ENCODE measurements at places on chromosomes 11 and 22.

DNA sequence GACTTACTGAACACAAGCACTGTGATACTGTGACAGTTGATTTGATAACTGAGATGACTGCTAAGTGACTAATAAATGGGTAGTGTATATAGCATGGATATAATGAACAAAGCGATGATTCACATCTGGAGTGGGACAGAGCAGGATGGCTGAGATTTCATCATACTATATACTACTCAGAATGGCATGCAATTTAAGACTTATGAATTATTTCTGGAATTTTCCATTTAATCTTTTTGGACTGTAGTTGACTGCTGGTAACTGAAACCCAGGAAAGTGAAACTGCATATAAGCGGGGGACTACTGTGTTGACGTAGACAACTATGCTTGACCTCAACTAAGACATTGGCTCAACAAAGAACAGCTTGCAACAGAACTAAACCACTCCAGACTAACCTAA is 20.0 kb upstream of the NUCB2 start:
- no peak for ATAC-seq

DNA sequence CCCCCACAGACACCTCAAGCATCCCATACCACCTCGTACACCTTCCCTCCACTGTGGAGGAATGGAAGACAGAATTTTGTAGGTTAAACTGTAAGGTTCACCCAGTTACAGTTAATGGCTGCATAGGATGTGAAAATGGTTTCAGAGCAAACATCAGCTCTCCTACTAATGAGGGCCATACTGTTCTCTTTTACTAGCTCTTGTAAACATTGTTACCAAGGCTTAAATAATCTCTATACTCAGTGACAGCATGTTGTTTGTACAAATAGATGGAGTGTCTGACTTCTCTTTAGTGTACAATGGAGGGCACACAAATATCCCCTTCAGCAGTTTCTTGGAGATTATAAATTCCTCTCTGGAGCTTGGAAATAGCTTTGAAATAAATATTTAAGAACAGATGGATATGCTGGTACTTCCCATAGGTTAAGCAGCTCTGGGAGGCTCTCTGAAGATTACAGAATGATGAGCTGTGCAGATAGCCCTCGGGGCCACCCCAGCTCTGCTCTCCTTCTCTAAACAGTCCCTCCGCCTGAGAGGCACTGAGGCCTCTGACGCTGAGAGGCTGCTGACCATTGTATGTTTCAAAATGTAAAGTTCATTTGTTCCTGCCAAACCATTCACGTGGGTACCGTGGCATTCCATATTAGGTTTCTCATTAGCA is 25.7 kb downstream of the TTC12 start:
- ATAC-seq, result no peak

GRCh38 chr11:10646005-10646404 is 47.5 kb downstream of the IRAG1 start:
- no peak for ATAC-seq

DNA sequence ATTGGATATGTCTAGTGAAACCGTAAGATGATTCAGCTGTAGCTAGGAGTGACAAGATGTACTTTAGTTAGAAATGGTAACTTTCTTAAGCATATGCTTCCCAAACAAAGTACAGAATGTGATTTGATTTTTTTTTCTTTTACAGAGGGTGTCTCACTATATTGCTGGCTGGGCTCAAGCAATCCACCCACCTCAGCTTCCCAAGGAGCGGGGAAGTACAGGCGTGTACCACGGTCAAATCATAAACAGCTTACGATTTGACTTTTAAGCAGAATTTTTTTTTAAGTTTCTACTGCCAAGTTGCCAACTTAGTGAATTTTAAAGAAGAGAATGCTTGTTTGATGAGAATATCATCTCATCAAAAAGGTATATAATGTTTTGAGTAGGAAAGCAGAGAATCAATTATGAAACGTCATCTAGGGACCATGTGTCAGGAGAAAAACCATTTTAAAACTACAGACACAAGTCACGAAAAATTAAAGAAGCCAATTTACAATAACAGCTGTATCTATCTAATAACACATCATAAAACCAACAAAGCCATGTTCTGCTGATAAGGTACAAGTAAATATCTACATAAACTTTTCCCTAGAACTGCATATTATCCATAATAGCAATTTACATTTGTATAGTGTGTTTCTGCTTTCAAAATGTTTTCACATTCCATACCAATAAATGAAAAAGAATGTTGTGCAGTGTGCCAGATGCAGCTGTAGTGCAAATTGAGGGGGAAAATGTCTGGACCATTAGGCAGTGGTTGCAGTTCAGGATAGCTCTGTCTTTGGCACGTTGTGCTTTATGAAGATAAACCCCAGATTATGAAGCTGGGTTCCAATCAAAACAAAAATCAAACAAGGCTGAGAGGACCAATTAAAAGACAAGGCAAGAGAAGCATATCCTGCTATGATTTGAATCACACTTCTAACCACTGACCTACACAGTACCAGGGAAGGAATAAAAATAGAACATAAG is 33.7 kb upstream of the USP47 start:
- no peak for ATAC-seq

GRCh38 chr11:114179234-114179941 is 116.8 kb upstream of the NNMT start:
- ATAC-seq, result no peak

DNA sequence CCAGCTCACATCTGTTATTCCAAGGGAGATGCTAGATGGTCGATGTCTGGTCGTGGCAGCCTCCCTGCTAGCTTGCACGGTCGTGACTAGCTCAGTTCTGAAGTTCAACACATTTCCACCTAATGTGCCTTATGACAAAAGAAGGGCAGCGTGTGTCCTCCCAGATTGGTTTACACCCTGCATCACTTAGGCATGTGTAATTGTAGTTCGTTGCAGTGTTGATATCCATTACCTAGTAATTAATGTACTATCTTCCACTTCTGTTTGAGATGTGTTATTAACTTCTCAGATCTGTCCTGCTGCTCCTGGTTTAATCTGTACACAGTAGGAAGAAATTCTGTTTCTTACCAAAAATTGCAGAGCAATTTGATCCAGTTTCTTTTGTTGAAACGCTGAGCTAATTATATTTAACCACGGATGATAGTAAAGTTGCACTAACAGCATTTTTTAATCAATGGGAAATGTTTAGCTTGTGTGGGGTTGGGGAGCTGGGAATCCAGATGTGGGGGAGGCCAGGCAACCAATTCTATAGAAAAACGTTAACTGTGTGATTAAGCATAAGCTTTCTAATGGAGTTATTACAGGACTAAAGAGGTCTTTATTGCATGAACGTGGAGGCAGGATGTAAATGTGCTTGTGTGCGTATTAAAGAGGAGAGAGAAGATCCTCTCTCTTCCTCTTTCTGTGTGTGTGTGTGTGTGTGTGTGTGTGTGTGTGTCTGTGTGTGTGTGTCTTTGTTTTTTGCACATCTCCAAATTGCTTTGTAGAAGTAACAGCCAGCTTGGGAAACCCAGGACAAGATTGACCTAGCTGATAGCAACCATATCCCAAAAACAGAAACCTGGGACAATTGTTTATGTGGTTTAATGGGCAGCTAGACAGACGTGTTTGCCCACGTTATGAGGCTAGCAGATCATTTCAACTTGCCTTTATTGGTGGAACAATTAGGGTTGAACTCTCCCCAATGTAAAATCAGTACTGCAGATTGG is 145.7 kb upstream of the TTC12 start:
- ATAC-seq, result no peak

GRCh38 chr11:100739666-100740065 is 52.6 kb downstream of the ARHGAP42 start:
- no peak for ATAC-seq

DNA sequence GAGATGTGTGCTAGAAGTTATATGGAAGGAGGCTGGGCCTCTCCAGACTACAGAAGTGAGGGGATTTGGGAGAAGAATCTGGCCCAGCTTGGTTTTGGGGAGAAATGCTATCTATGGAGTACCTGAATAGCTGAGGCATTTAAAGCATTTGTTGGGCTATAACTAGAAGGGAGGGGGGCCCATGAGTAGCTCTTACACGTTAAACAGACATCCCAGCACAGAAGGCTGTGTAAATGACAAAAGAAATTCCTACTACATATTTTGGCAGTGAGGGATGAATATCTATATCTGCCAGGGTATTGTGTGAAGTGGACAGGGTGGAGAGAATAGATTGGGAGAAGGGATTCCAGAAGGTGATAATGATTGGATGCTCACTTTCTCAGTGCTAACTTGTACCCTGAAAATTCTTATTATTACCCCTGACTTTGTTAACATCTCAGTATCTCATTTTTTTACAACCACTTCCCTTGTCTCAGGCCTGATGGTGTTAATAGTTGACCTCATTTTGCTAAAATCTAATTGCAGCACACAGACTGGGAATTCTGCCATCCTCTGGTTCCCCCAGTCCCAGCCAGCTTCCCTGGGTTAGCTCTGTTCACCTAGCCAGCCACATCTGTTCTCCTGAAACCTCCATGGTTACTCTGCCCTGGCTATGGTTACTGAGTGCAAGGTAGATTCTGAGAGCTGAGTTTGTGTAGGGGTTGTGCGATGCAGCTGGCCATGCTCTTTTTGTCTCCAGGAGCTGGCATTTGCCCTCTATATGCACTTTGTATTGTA is 28.8 kb upstream of the RRM1 start:
- no peak for ATAC-seq

- ATAC-seq, result no peak
Observed at GRCh38 chr11:87030458-87031054, 7.2 kb upstream of the TMEM135 start.

DNA sequence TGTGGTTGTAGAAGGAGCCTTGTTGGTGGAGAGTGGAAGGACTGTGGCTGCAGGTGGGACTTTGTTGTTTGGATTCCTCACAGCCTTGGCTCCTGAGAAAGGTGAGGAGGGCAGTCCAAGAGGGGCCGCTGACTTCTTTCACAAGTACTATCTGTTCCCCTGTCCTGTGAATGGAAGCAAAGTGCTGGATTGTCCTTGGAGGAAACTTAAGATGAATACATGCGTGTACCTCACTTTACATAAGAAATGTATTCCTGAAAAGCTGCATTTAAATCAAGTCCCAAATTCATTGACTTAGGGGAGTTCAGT is 2.4 kb downstream of the FUT4 start:
- no peak for ATAC-seq

DNA sequence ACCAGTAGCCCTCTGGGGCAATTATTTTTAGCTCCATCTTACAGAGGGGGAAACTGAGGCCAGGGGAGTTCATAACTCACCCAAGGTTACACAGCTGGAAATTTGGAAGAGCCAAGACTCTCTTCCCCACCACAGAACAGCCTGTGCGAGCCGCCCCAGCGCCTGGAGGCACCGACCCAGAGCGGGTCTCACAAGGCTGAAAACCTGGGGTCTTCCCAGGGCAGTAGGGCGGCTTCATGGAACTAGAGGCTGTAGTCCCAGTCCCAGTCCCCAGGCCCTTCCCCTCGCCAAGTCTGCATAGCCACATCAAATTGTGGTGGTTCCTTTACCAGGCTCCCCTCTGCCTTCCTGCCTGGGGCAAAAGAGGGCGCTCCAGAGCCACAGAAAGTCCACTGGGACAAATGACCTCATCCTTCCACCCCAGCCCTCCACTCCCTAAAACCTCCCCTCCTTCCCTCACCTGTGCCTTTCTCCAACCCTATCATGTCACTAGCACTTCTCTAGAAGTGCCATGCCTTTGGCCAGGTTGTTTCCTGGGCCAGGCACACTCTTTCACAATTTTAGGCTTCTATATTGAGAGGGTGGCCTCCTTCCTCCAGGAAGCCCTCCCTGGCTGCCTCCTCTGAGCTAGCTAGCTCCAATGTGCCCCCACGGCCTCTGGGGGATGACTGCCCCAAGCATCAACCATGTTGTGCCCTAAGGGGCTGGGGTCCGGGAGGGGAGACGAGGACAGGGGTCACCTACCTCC is 15.2 kb upstream of the CDC42EP1 start:
- ATAC-seq, result no peak

All from stimulated activated memory B cell treated with anti-CD40 and anti-IgM and Interleukin-4, amounts not matched to agents 10 μg/mL and 1 μg/mL and 100 μg/mL, for 72 hours (primary cell).